ENCODE measurements at places on chromosomes 3 and 15.

DNA sequence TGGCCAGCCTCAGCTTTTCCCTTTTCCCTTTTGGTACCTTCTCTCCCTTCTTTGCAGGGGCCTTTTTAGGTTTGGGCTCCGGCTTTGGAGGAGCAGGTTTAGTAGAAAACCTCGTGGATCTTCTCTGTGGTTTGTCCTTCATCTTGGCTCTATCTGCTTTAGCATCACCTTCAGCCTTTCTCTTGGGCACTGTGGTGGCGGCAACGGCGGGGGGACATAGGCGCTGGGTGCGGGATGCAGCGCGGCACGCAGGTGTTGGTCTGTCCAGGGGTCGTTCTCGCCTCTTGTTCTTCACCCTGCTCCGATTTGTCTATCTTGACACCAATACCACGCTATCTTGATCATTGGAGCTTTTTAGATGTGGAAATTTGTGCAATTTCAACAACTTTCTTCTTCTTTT, 64.5 kb upstream of the SMAD3 start:
- no peak for DNase-seq

- DNase-seq: no peak
These were observed 46.8 kb downstream of the LSM3 start for GRCh38 chr3:14225421-14225820.

- no peak for DNase-seq
These were observed 1303.3 kb downstream of the OTOL1 start for GRCh38 chr3:162799910-162800309.

DNA sequence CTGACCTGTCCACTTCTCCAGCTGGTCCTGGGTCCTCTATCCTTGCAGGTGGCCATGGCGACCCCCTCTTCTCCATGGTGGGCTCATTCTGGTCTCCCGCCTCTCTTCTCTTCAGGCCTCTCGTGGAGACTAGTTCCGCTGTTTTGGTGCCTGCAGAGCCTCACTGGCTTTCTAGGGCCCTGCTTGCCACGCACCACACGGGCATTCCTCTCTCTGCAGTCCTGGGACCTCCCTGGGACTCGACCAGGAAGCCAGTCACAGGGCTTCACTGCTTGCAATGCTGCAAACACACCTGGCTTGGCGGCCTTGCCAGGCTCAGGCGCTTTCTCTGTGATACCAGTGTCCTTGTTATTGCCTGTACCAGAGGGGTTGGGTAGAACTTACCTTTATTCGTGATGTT, 9.1 kb downstream of the SLC28A1 start:
- DNase-seq: no peak

DNA sequence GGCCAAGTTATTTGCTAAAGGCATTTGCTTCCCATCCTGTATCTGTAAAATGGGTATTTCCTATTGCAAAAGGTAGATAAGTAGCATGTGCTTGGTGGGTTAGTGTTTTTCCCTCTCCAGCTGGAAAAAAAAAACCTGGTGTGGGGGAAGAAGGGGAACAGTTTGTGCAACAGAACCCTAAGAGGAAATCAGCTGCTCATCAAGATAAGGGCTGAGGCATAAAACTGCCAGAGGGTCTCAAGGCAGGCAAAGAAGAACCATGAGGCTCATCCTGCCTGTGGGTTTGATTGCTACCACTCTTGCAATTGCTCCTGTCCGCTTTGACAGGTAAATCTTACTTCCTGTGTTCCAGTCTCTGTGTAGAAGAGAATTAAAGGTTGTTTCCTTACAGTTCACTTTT, at the start of gene CPA3:
CPA3 (plus strand) TSS at position 248 of the 400 bp plus-strand sequence; CDS start at position 260, 12 bp downstream.
- no peak for DNase-seq

DNA sequence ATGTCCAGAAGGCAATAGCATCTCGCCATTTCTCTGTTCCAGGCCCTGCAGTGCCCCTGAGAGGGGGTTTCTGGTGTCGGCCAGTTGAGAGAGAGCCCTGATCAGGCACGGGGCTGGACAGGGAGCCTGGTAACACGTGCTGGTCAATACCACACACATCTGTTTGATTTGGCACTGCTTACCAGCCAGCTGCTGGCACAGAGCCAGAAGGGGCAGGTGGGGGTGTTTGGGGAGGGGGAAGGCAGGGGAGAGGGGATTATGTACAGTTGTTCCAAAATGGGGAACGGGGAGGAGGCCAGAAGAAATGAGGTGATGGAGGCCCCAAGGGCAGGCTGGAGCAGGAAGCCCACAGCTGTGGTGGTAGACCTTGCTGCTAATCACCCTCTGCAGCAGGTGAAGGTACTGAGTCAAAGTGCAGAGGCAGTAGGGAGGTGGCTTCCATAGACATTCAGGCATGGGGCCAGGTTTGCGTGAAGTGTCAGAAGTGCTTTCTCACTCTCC, 153.5 kb upstream of the LPP start:
- no peak for DNase-seq

GRCh38 chr15:57865294-57865693, 158.8 kb downstream of the POLR2M start:
- DNase-seq: no peak

- DNase-seq: no peak
These were observed 101.1 kb downstream of the GREM1 start for GRCh38 chr15:32818758-32819447.

- DNase-seq: no peak
These were observed 33.8 kb downstream of the MBNL1 start for GRCh38 chr3:152302521-152303021.

DNA sequence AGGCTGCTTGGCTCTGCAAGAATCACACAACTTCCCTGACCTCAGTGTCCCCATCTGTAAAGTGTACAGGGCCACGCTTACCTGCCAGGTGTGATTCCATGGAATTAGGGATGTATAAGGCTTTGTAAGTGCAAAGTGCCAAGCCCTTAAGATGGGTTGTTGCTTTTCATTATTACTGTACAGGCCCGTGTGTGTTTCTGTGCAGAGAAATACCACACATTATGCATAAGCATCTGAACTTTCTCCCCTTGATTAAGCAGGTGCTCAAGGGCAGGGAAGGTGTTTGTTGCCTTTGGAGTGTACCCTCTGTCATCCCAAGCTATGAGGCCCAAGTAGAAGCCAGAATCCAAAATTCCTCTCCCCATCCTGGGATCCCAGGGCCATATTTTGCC, 13.6 kb upstream of the HRH1 start:
- DNase-seq: no peak

DNA sequence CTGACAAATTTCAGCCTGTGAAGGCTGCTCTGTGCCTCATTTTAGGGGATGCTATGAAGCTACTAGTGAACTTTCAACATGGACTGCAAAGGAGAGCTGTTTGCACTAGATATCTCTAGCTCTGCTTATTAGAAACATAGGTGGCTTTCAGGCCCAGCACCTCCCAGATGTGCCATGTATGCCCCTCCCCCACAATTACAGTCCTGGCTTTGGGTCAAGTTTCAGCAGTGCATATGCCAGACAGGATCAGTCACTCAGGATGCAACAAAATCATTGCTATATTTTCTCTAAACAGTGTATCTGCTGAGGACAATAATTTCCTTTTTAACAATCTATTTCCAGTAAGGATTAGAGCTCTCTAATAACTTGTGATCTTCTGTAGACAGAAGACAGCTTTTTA, 178.8 kb upstream of the STAC start:
- DNase-seq: no peak

GRCh38 chr3:12744326-12744725, 14.7 kb downstream of the TMEM40 start:
- no peak for DNase-seq

- DNase-seq: no peak
These were observed 230.2 kb upstream of the CD96 start for GRCh38 chr3:111311709-111312235.

- no peak for DNase-seq
These were observed 449.2 kb upstream of the CFAP20DC start for GRCh38 chr3:59499000-59499399.

- no peak for DNase-seq
These were observed 315.0 kb upstream of the LRRFIP2 start for GRCh38 chr3:37489355-37489754.

DNA sequence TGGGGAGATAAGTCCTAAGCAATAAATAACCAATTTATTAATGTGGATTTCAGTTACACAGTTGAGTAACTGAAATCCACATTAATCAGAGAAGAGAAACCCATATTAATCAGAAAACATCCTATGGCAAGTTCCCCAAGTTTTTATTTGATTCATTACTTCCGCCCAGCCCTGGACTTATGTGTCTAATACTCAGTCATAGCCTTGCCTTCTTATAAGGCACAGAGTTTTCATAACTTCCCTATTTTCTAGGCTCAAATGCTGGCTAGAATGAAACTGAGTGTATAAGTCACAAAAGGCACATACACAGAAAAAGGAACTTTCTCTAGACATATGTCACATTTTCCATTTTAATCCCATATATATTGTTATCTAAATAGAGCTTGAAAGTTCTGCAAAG, 28.8 kb downstream of the CD47 start:
- DNase-seq: peak; percentile 11

- no peak for DNase-seq
These were observed 125.1 kb downstream of the SQOR start for GRCh38 chr15:45759936-45760335.

DNA sequence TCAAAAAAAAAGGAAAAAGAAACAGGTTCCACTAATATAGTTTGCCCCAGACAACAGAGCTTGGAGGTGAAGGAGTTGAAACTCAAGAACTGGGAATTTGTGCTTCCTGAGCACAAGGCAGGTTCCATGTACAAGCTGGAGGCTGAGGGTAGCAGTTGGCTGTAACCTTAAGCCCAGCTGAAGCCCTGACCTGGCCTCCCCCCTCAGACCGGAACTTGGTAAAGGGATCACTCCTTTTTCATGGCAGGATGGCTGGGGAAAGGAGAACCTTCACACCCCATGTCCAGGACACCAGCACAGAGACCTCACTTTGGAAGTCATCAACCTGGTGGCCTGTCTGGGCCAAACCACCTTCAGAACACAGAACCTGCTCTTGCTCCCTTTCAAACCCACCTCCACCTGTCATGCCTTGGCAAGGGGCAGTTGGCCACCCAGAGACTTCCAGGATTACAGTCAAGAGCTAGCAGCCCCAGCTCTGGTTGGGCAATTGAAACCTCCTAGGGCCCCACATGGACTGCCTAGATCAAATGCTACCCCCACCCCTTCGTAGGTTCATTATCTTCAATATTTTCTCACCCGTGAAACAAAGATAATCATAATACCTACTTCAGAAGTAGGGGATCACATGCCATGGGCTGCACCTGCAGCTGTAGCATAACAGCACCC, 3.5 kb downstream of the RPL29 start:
- DNase-seq: no peak

- DNase-seq: no peak
These were observed 72.3 kb upstream of the ST3GAL6 start for GRCh38 chr3:98690876-98691275.

DNA sequence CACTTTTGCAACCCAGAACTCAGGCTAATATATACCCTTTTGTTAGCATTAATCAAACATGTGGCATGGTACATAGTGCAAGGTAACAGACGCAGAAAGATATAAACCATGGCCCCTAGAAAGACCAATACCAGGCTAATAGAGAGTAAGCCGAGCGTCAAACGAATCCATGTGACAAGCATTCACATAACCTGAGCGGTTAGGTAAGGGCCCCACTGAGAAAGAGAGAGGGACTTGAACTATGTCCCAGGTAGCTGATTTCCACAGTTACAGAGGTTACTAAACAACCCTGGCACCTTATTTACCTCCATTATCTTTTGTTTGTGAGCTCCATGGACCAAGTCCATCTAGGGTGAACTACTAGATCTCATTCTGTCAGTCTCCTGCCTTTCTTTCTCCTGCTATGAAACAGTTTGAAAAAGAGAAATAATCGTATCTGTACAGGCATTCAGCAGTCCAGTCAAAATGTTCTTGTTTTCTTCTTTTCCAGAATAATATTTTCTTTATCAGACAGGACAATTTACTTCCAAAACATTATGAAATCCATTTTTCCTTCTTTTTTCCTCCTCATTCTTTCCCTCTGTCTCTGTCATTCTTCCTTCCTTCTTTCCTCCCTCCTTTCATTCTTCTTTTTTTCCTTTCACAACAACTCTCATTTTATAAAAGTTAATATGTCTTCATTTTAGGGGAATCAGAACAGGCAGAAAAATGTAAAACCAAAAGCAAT, 30.5 kb upstream of the TNFSF10 start:
- no peak for DNase-seq

GRCh38 chr3:80308637-80309036, 540.8 kb upstream of the ROBO1 start:
- no peak for DNase-seq

GRCh38 chr15:91921188-91921842, 67.8 kb downstream of the SLCO3A1 start:
- no peak for DNase-seq

- peak; percentile 86 for DNase-seq
These were observed at the start of gene RNF13 for GRCh38 chr3:149812606-149813366. TSS of gene RNF13 (plus strand) at chr3:149813215. CDS start at chr3:149846027, 32,812 bp downstream.

- DNase-seq: peak; percentile 36
These were observed 2.3 kb downstream of the TPM1 start for GRCh38 chr15:63044645-63045464.

DNA sequence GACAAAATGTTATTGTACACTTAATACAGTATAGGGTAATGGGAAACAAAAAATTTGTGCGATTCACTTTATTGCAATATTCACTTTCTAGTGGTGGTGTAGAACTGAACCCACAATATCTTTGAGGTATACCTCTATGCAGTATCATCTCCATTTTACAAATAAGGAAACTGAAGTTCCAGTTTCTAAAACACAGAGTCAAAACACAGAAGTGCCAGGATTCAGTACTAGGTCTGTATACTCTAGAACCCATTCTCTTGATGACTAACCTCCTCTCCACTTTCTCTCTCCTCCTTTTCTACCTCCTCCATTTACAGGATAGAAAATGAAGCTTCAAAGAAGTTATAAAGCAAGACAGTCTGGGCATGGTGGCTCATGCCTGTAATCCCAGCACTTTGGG, 62.2 kb downstream of the MB21D2 start:
- no peak for DNase-seq

- peak; percentile 89 for DNase-seq
These were observed at the start of gene ABHD17C for GRCh38 chr15:80695099-80695910. TSS of gene ABHD17C (plus strand) at chr15:80695310. CDS start at chr15:80695430, 120 bp downstream.

GRCh38 chr3:33473813-33474212, 33.6 kb upstream of the UBP1 start:
- DNase-seq: no peak

- DNase-seq: no peak
These were observed 41.1 kb downstream of the VGLL3 start for GRCh38 chr3:86949850-86950249.

- DNase-seq: peak; percentile 33
These were observed at the start of gene C2CD4A for GRCh38 chr15:62066663-62067447. TSS of gene C2CD4A (plus strand) at chr15:62066977. CDS start at chr15:62067614, 637 bp downstream.

DNA sequence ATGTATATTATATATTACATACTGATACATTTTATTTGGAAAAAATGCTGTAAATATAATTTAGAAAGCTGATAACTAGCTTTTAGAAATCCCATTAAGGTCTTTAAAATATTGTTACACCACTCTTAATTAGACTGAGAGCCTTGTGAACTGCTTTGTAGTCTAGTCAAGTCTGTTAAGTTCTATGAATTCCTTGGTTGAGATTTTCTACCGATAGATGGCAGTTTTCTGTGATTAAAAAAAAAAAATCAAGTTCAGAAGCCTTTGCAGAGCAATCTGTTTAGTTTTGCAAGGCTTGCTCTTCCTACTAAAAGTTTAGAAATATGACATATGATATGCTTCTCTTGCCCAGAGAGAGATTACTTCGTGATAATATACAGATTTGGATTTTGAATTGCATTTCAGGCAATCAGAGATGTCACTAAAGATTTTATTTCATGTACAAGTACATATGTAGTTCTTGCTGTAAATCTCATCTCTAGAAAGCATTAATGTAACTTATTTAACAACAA, 60.4 kb upstream of the SLITRK3 start:
- no peak for DNase-seq
